Body of pancreas (tissue), 4 donors: ENCODE measurements at places on chromosomes 7 and 10.

GRCh38 chr7:108421720-108422331, 34.4 kb downstream of the NRCAM start:
- H3K36me3 ChIP-seq: no peaks in the 10 kb centered on the region
- DNase-seq: no peak
- H3K4me3 ChIP-seq: no peak overlapping the region
- H3K4me1 ChIP-seq: peaks cover 12% of the 10 kb centered on the region

- no peak overlapping the region for H3K27ac ChIP-seq
- no peak for DNase-seq
- no peak overlapping the region for H3K4me3 ChIP-seq
Observed at GRCh38 chr10:98555021-98555619, 108.4 kb upstream of the HPS1 start.

DNA sequence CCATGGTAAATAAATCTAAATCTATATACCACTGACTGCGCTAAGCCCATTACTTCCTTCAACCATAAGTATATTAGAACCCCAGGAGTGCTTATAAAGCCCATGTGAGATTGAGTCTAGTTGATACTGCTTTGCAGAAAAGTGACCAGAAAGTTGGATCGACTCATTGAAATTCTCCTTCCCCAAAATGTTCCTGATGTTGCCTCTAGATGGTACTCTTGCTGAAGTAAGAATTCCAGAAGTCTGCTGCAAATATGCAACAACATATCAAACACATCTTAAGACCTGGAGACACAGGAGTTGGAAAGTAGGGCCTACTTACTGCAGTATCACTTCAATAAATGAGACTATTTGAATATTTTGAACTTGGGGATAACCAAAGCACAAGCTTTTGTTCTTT, 550.8 kb downstream of the IPMK start:
- no peaks in the 10 kb centered on the region for H3K4me1 ChIP-seq
- DNase-seq: no peak
- H3K36me3 ChIP-seq: no peaks in the 10 kb centered on the region
- H3K27me3 ChIP-seq: no peaks in the 10 kb centered on the region

GRCh38 chr10:86062647-86063145, 303.9 kb downstream of the GRID1 start:
- H3K4me3 ChIP-seq: no peak overlapping the region
- no peaks in the 10 kb centered on the region for H3K36me3 ChIP-seq
- no peak for DNase-seq
- H3K27me3 ChIP-seq: no peaks in the 10 kb centered on the region

DNA sequence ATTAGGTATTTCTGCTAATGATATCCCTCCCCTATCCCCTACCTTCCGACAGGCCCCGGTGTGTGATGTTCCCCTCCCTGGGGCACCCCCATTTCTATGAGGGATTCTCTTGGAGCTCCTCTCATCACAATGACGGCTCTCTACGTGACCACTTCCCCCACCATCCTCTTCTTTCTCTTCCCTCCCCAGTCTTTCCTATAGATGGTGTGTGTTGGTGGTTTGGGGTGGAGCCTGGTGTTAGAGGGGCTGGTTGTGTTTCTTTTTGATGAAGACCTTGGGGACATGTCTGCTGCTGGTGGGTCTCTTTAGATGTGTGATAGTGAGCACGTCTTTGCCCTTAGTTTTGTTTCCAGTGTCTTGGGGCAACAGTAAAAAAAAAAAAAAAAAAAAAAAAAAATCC, 28.6 kb downstream of the RPS24 start:
- H3K27ac ChIP-seq: no peak overlapping the region
- no peak overlapping the region for H3K4me3 ChIP-seq
- no peaks in the 10 kb centered on the region for H3K36me3 ChIP-seq
- no peak for DNase-seq

DNA sequence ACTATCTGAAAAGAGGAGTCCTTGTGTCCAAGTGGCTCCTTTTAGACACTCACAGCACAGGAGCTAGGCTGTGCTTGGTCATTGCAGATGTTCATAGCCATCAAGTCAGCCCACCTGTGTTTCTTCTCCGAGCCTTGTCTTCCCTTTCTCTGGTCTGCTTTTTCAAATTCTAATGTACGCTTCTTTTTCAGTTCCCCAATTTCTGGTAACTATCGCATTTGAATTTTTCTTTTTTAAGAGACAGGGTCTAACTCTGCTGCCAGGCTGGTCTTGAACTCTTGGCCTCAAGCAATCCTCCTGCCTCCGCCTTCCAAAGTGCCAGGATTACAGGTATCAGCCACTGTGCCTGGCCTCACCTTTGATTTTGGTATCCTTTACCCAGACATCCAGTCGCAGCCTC, 18.9 kb downstream of the APBB1IP start:
- no peak overlapping the region for H3K27ac ChIP-seq
- no peak overlapping the region for H3K4me3 ChIP-seq
- no peaks in the 10 kb centered on the region for H3K4me1 ChIP-seq
- no peaks in the 10 kb centered on the region for H3K27me3 ChIP-seq
- no peak for DNase-seq

GRCh38 chr7:148261523-148261922, 329.0 kb upstream of the C7orf33 start:
- no peaks in the 10 kb centered on the region for H3K27me3 ChIP-seq
- H3K4me1 ChIP-seq: peaks cover 6% of the 10 kb centered on the region
- no peak for DNase-seq
- no peak overlapping the region for H3K4me3 ChIP-seq

GRCh38 chr10:76868098-76868977, 769.3 kb downstream of the KCNMA1 start:
- H3K36me3 ChIP-seq: no peaks in the 10 kb centered on the region
- H3K27me3 ChIP-seq: no peaks in the 10 kb centered on the region
- peaks cover 10% of the 10 kb centered on the region for H3K4me1 ChIP-seq
- no peak overlapping the region for H3K27ac ChIP-seq
- DNase-seq: no peak
- no peak overlapping the region for H3K4me3 ChIP-seq

DNA sequence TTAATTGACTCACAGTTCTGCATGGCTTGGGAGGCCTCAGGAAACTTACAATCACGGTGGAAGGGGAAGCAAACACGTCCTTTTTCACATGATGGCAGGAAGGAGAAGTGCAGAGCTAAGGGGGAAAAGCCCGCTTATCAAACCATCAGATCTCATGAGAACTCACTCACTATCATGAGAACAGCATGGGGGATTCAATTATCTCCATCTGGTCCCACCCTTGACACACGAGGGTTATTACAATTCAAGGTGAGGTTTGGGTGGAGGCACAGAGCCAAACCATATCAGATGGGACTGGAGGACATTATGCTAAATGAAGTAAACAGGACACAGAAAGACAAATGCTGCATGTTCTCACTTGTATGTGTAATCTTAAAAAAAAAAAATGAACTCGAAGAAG, 141.4 kb upstream of the HABP2 start:
- no peak overlapping the region for H3K27ac ChIP-seq
- no peaks in the 10 kb centered on the region for H3K27me3 ChIP-seq
- H3K36me3 ChIP-seq: no peaks in the 10 kb centered on the region
- no peak for DNase-seq
- H3K4me1 ChIP-seq: no peaks in the 10 kb centered on the region
- no peak overlapping the region for H3K4me3 ChIP-seq

GRCh38 chr10:79106256-79107050, 37.7 kb downstream of the ZMIZ1 start:
- H3K4me1 ChIP-seq: peaks cover 79% of the 10 kb centered on the region
- no peak for DNase-seq
- no peaks in the 10 kb centered on the region for H3K36me3 ChIP-seq
- peak overlapping the region; percentile 46 for H3K27ac ChIP-seq

DNA sequence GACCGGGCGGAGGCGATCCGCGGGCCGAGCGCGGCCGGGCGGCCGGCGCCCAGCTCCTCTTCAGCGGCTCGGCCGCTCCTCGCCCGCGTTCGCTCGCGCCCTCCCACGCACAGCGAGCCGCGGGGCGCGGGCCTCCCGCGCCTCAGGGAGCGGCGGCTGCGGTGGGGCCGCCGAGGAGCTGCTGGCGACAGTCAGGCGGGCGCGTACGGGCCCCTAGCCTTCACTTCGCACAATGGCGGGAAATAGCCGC, at the start of gene MCMBP:
Gene MCMBP, minus strand, starts transcription at position 234 of the 250 bp plus-strand sequence. CDS start 259 bp downstream, outside the sequence.
- H3K36me3 ChIP-seq: no peaks in the 10 kb centered on the region
- no peaks in the 10 kb centered on the region for H3K27me3 ChIP-seq
- peak within 1 kb of the TSS; percentile 73 for H3K27ac ChIP-seq
- H3K4me3 ChIP-seq: peak within 1 kb of the TSS; percentile 82

- DNase-seq: no peak
- H3K27ac ChIP-seq: no peak overlapping the region
- no peaks in the 10 kb centered on the region for H3K27me3 ChIP-seq
Observed at GRCh38 chr10:107264742-107265141, 100.2 kb upstream of the SORCS1 start.

DNA sequence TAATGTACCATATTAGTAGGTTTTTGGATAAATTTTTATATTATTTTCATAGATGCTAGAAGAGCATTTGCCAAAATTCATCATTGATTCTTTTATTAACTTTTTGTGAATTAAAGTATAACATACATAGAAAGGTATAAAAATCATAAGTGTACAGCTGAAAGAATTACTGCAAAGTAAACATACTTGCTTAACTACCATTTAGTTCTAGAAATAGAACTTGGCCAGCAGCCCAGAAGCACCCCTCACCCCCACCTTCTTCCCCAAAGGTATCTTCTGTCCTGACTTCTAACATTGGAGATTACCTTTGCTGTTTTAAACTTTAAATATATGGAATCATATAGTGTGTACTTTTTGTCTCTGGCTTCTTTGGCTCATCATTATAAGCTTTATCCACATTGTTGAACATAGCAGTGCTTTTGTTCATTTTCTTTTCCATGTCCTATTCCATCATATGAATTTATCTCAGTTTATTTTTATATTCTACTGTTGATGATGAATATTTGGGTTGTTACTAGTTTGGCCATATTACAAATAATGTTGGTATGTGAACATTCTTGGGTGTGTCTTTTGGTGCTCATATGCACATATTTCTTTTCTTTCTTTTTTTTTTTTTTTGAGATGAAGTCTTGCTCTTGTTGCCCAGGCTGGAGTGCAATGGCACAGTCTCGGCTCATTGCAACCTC, 142.8 kb downstream of the ADK start:
- no peak overlapping the region for H3K4me3 ChIP-seq
- DNase-seq: no peak
- H3K36me3 ChIP-seq: no peaks in the 10 kb centered on the region
- H3K27me3 ChIP-seq: no peaks in the 10 kb centered on the region

DNA sequence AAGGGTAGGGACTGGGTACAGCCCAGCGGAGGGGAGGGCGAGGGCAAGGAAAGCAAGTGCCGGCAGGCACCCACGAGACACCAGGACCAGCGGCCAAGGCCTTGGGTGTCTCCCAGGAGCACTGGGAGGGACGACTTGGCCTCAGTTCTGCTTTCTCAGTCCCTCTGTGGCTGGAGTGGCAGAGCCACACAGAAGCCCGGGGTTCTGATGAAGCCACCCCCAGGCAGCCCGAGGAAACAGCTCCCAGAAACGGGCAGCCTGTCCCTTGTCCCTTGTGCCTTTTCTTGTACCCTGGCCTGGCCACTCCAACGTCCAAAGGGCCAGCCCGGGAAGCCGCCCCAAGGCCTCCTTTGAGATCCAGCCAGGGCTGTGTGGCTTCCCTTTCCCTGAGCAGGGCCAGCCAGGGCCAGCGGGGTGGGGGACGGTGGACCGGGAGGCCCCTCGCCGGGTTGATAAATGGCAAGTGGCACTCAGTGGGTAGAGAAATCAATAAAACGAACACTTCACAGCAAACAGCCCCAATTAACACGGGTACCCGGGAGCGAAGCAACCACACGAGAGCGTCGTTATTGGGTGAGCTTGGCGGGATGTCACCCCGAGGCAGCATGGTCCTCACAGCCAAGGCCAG, 69.8 kb upstream of the GNA12 start:
- H3K27ac ChIP-seq: no peak overlapping the region
- no peaks in the 10 kb centered on the region for H3K27me3 ChIP-seq
- no peaks in the 10 kb centered on the region for H3K4me1 ChIP-seq

- no peak overlapping the region for H3K27ac ChIP-seq
- H3K4me3 ChIP-seq: no peak overlapping the region
- no peak for DNase-seq
- H3K36me3 ChIP-seq: no peaks in the 10 kb centered on the region
Observed at GRCh38 chr7:119711104-119711503, 561.9 kb upstream of the KCND2 start.

DNA sequence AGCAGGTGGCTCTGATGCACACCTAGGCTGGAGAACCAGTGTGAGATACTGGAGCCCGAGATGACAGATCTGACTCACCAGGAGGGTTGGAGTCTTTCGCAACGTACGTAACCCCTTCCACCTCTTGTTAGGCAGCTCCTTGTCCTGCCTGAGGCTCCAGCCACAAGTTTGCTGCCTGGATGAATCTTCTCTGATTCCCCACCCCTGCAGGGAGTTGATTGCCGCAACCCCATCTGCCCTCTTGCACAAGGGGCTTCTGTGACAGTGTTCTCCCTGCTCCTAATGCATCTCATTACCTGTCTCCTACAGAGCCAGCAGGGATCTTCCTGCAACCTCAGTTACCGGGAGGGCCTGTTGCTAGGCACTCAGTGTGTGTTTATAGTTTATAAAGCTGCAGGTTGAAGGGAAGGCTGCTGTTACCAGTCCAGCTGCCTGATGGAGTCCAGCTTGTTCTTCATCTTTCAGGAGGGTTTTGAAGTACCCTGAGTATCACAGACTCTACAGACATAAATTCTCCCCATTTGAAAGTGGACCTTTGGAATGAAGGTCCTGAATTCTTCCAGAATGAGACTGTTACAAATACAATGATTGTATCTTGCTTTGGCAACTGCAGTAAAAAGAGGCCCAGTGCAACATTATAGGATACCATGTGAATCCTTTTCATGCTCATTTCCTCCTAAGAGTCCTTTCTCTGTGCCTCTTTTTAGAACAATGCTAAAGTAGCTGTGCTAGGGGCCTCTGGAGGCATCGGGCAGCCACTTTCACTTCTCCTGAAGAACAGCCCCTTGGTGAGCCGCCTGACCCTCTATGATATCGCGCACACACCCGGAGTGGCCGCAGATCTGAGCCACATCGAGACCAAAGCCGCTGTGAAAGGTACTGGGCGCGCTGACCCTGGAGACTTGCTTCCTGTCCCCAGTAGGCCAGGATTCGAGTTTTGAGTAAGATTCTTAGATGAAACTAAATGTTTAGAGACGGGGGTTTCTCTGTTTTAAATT, 6.5 kb downstream of the MDH2 start:
- H3K27ac ChIP-seq: peak overlapping the region; percentile 20
- peak; percentile 55 for DNase-seq
- H3K4me3 ChIP-seq: no peak overlapping the region
- H3K4me1 ChIP-seq: peaks cover 69% of the 10 kb centered on the region
